ENCODE measurements at places on chromosomes 12 and 14.

- no peak for DNase-seq
Observed at GRCh38 chr14:72141084-72141483, 208.9 kb downstream of the RGS6 start.

GRCh38 chr14:61630399-61631044 lies 64.8 kb upstream of the HIF1A start:
- no peak for DNase-seq

DNA sequence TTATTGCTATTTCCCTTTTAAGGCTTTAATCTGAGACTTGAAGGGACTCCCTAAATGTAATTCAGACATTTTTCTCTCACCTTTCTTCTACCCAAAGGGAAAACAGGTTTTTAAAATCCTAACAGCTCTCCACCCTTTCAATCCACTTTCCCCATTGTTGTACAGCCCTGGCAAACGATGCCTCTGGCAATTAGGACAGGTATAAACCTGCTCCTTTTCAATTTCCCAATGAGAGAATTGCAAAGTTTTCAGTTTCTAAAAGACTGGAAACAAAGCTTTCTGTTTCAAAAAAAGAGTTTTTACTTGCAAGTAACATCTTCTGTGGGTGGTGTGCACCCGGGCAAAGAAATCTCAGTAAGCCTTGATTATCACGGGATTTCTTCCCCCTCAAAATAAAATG lies 131.2 kb downstream of the HMGA2 start:
- DNase-seq, result no peak

GRCh38 chr12:60257063-60257462 lies 661.2 kb downstream of the SLC16A7 start:
- no peak for DNase-seq

- DNase-seq, result no peak
Observed at GRCh38 chr12:105319691-105320209, 10.7 kb upstream of the C12orf75 start.
